ENCODE measurements at places on chromosomes 4 and X.
A peak's percentile ranks its signal among the peaks of the same experiment; 100 is the strongest.

GRCh38 chrX:22159071-22159470 lies 113.6 kb upstream of the CBLL2 start:
- no peak for DNase-seq

GRCh38 chr4:98166025-98166730 lies 22.9 kb upstream of the STPG2 start:
- DNase-seq, result no peak

- no peak for DNase-seq
Observed at GRCh38 chr4:53476232-53477037, 99.0 kb downstream of the FIP1L1 start.

- DNase-seq, result no peak
Observed at GRCh38 chrX:138492371-138492770, 219.1 kb downstream of the FGF13 start.

DNA sequence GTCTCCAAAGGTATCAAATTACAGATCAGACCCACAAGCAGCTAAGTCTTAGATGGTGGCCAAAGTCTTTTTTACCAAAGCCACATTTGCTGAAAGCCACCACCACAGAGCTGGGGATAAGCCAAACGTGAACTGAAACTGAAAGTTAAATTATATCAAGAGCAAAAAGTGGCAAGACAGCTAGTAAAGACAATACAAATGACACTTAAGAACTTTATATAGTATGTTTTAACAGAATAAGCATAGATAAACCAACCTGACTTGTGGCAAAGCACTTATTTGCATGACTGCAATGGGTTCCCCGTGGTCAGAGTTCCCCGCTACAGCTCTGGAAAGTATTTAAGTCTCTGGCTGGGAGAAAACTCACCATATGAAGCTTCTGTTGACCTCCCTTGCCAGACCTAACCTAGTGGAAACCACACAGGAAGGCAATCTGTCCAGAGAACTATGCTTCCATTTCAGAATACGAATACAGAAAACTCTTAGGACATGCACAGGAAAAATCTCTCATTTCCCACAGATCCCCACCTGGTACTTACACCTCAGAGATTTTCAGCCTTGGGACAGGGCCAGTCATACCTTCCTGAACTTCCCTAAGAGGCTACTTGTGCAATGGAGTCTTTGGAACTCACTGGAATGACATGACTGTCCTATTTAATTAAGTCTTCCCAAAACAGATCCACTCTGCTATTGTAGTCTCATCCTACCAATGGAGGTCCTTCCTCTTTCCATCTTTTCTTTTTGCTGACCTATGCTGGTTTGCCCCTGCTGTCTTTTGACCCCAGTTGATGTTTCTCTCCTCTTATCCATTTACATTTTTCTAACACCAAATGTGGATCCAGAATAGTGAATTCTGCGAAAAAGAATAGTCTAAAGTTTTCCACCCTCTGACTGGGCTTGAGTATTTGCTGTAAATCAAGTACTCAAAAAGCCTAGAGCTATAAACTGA lies 225.1 kb downstream of the NR3C2 start:
- no peak for DNase-seq

DNA sequence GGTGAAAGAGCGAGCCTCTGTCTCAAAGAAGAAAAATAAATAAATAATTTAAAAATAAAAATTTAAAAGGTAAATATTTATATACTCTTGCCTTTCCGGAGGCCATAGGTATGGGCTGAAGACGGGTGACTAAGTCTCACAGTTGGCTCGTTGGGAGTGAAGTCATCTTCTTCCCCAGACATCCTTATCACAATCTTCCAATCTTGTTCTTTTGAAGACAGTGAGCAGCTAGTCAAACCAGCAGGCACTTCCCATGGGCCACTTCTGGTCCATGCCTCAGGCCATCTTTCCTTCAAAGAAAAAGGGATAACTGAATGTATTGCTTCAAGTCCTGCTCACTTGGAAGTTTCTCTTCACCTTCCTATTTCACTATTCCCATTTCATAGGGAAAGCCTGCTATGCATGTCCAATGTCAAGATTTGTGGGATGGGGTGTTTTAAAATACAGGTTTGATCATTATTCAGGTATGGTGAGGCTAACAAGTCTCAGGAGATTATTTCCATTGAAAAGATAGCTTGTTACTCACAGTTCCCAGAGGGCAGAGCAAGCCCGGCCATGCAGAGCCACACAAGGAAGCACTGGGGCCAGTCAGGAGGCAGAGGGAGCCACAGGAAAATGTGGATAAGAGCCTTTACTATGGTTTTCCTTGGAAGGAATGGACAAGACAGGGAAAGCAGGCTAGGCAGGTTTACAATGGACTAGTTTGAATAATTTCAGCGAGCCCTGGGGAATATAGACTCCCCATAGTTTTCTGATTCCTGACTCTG lies 33.3 kb upstream of the VCX2 start:
- DNase-seq, result no peak

- no peak for DNase-seq
Observed at GRCh38 chrX:15512401-15512965, 11.9 kb downstream of the BMX start.

DNA sequence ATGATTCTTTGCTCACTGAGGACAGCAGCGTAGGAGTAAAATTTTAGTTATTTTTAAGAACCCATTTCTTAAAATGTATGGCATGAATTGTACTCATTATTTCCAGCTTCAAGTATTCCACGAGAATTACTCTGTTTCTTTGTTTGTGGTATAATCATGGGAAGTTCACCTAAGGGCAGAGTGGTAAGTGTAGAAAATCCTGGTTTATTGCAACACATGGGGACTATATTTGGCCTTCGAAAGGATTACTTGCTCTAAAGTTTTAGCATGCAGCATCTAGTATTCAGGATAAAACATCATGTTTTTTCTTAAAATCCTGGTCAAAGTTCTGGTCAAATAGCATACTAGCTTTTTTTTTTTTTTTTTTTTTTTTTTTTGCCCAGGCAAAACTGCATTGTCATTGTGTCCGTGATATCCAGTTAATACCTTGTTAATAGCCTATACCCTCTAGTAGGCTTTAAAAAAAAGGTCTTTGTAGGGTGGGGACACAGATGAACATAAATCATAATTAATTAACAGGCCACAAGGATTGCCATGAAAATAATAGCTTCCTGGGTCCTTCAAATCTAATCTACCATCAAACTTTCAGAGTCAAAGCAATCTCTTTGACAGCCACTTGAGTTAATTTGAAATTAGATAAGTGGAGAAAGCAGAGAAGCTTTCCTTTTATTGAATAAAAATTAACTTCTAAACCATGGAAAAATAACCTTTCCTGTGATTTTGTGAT lies 44.6 kb upstream of the VEGFC start:
- DNase-seq, result no peak

- no peak for DNase-seq
Observed at GRCh38 chrX:10178866-10179463, 22.2 kb downstream of the CLCN4 start.

GRCh38 chr4:61296144-61296543 lies 96.0 kb downstream of the ADGRL3 start:
- no peak for DNase-seq

GRCh38 chrX:129933700-129934099 lies 27.7 kb downstream of the UTP14A start:
- no peak for DNase-seq

- no peak for DNase-seq
Observed at GRCh38 chrX:122196343-122196742, 987.7 kb upstream of the GRIA3 start.

GRCh38 chr4:173039617-173040577 lies 128.7 kb upstream of the GALNT7 start:
- DNase-seq, result peak; percentile 31

- no peak for DNase-seq
Observed at GRCh38 chrX:136275553-136275952, 24.4 kb upstream of the MAP7D3 start.
